ENCODE measurements at places on chromosomes 3 and 15.

- peak; percentile 28 for DNase-seq
These were observed 9.1 kb downstream of the ABHD5 start for GRCh38 chr3:43699864-43700263.

GRCh38 chr15:99143655-99144610, 39.1 kb downstream of the SYNM start:
- no peak for DNase-seq

- no peak for DNase-seq
These were observed 127.1 kb downstream of the ASB7 start for GRCh38 chr15:100729461-100729860.

DNA sequence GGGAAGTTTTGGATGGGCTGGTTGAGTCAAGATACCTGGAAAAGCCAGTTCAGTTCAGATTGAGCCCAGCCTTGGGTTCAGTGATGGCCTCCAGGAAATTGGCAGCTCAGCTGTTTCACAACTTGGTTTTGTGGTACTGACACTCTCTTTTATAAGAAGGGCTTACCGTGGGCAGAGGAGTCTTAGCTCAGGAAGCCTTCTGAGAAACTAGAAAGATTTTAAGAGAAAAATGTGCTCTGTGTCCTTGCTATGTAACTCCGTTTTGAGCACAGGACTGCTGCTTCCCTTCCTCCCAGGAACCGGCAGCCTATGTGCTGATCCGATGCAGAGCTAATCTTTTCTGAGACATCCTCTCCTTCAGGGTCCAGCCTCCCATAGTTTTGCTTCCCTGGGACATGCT, 46.6 kb upstream of the RASGRP1 start:
- peak; percentile 63 for DNase-seq

- no peak for DNase-seq
These were observed 51.6 kb upstream of the LCTL start for GRCh38 chr15:66617137-66618090.

GRCh38 chr3:27590437-27591298, 106.5 kb upstream of the SLC4A7 start:
- no peak for DNase-seq

GRCh38 chr3:46236294-46237054, 5.8 kb upstream of the CCR3 start:
- no peak for DNase-seq

DNA sequence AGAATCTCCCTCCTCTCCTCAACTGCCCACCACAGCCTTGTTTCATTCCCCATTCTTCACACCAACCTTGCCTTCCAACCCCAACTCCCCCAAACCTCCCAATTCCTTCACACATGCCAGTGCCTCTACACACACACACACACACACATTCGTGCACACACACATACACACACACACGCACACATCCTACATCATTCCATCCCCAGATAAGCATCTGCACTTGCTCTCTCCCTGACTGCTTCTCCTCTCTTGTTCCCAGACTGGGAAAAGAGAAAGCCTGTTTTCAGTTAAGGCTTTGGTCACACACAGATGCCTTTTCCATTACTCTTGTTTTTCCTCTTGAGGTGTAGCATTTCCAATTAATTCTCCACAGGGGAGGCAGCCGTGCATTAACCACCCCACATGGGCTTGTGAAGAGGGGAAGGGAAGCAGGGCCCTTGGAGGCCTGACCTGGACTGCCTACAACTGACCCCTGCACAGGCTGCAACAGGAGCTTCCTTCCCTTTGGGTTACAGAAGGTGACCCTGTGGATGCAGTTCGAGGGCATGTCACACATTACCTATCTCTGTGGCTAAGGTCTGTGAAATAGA, 32.0 kb upstream of the BOC start:
- DNase-seq: no peak

- DNase-seq: no peak
These were observed 57.3 kb downstream of the FRMD5 start for GRCh38 chr15:44137750-44138149.

- no peak for DNase-seq
These were observed at the start of gene RTP3 for GRCh38 chr3:46497556-46498265. TSS of gene RTP3 (plus strand) at chr3:46497976. CDS start at chr3:46498063, 87 bp downstream.

- DNase-seq: no peak
These were observed 233.7 kb downstream of the CNTN6 start for GRCh38 chr3:1326546-1326945.

- DNase-seq: no peak
These were observed 62.2 kb upstream of the P2RY1 start for GRCh38 chr3:152772674-152773225.

- no peak for DNase-seq
These were observed 10.5 kb downstream of the IVD start for GRCh38 chr15:40416056-40416455.
